DND-41 (cell line): ENCODE measurements at places on chromosomes 4 and X.

GRCh38 chrX:18465051-18465450 is 39.6 kb downstream of the CDKL5 start:
- no peak for DNase-seq

- DNase-seq, result no peak
Measured at GRCh38 chr4:7822877-7823276, 116.8 kb downstream of the AFAP1 start.

DNA sequence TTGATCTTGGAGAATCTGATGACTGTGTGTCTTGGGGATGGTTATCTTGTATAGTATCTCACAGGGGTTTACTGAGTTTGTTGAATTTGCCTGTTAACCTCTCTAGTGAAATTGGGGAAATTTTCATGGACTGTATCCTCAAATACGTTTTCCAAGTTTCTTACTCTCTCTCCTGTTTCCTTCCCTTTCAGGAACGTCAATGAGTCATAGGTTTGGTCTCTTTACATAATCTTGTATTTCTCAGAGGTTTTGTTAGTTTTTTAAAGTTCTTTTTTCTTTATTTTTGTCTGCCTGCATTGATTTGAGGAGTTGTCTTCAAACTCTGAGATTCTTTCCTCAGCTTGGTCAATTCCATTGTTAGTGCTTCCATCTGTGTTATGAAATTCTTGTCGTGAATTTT is 227.7 kb upstream of the GPRIN3 start:
- no peak for DNase-seq

DNA sequence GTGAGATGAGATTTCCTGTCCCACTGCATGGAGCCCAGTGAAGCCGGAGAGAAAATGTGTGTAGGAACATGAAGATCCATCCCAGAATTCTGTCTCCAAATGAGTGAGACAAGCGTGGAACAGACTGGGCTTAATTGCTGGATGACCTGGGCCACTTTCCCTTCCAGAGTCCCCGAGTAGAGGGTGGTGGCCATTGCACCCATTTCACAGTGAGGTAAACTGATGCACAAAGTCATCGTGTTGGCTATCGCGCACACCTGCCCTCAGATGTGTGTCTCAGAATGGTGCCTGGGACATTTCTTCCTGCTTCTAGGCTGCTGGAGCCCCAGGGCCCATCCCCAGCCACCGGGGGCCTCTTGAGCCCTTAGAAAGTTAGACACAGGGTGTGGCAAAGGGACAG is 43.0 kb upstream of the PSAPL1 start:
- DNase-seq, result no peak

DNA sequence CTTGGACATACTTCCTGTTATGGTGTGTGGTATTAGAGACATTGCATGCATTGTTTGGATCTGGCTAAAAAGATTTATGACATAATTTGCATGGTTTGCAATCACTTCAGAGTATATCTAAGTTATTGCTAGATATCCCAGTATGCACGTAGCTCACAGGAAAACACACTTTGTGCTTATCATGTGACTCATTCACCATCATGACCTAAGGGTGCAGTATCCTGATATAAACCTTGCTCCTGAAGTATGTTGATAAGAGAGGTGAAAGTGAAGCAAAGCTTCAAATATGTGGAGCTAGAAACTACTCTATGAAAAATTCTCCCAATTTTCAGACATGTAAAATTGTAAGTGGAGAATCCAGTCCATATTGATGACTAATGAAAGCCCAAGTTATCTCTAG is 46.9 kb upstream of the GRXCR1 start:
- DNase-seq, result no peak

DNA sequence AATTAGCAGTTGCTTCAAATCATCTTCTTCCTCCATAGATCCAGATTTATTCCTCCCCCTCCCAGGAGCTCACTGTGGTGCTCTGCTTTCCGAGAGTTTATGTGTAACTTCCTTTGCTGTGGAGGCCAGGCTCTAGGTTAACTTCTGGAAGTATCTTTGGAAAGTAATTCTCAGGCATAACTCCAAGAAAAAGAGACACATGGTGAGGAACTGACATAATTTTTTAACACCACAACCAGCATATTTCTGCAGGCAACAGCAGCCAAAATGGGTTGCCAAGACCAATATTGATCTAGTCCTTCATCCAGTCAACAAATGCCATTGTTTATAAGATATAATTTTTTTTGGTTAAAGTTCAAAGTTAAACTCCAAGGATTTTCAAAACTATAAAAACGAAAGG is 114.5 kb upstream of the RBPJ start:
- DNase-seq, result no peak

DNA sequence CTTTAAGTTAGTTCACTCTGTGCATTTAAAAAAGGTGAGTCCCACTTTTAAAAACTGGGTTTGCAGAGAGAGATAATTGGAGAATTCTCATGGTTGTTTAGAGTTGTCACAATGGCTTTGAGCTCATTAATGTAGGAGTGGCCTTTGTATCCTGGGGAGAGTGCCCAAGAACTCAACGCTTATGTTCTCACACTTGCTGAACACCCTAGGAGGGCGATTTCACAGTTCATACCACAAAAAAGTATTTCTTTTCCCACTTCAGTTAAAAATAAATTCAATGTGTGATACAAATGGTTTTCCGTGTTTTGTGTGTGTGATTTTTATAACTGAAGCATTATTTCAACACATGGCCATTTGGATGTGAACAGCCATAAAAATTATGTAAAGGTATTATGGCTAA is 8.4 kb downstream of the EMCN start:
- DNase-seq, result no peak

GRCh38 chr4:172410363-172410762 is 597.2 kb downstream of the GALNTL6 start:
- DNase-seq, result no peak

GRCh38 chrX:53458082-53458481 is 23.9 kb upstream of the HSD17B10 start:
- no peak for DNase-seq

DNA sequence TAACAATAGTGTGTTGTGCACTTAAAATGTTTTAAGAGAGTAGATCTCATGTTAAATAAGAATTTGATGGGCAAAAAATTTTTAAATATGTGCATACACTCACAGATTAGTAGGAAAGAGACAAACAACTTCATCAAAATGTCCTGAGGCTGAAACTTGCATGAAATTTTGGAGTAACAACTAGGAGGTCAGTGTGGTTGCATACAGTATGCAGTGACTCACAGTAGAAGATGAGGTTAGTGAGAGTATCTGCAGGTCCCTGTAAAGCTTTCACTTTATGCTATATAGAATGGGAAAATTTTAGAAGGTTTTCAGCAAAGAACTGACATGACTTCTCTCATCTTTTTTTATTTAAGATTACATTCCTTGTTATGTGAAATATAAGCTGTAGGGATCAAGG is 453.1 kb upstream of the KLHL4 start:
- no peak for DNase-seq

DNA sequence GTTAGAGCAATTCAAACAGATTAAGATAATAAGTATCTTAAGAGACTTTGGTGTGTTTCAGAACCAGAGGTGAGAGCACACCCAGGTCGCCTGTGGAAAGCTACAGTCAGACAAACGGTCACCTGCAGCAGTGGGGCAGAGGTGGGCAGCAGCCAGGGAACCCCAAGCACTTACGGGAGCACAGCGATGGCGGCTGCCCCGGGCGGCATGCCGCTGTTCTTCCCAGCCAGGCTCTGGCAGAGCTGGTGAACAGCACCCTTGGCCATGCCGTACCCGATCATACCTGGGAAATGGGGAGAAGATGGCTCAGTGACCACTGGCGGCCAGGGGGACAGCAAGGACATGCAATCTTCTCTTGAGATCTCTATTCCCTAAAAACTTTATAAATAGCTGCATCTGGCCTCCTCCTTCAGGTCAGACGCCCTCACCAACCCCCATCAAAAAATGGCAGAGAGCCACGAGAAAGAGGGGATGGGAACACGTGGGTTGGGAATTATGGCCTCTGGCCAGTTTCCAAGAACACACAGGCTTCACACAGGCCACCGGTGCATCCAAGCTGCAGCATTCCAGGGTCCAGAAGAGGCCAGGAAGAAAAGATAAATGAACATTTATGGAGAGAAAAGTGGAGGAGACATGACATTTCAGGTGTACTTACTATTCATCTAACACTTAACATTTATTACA is 19.7 kb downstream of the QDPR start:
- DNase-seq, result no peak

DNA sequence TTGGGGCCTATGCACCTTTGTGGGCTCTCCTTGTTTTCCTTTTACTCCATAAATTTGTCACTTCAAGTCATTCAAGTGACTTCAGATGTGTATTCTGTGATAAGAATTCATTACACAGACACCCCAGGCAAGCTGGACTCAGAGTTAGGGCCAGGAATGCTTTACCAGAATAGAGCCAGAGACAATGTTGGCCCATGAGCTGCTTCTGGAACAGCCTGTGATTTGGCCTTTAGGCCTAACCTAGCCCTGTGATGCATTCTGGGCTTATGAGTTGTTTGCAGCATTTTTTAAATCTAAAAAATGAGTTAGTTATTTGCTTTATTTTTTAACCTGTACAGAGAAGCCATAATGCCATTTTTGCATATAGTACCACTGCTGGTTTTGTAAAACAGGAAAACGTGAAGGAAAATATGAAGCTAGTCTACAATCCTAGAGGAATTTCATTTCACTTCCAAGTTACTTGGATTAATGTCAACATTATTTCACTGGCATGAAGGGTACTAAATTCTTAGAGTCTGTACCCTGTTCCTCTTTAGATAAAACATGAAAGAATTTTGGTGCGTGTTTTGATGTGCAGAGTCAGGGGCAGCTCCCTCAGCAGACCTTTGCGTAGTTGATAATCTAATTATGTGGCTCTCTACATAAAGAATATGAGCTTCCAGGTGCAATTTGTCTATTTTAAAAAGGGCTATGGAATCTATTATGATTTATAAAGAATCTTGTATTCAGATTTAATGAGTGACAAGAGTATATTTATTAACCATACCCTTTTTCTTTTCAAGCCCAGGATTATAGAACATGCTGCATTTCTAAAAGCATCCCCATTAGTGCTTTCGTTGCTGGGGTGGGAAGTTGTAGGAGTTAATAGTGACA is 84.7 kb downstream of the ARHGAP10 start:
- no peak for DNase-seq

- no peak for DNase-seq
Measured at GRCh38 chr4:140707325-140707724, 48.9 kb downstream of the TBC1D9 start.

GRCh38 chr4:120771907-120772306 is 150.6 kb downstream of the PRDM5 start:
- DNase-seq, result no peak

- no peak for DNase-seq
Measured at GRCh38 chr4:89322671-89323070, 15.1 kb upstream of the GPRIN3 start.

GRCh38 chr4:155566354-155566753 is 100.3 kb upstream of the GUCY1A1 start:
- no peak for DNase-seq

DNA sequence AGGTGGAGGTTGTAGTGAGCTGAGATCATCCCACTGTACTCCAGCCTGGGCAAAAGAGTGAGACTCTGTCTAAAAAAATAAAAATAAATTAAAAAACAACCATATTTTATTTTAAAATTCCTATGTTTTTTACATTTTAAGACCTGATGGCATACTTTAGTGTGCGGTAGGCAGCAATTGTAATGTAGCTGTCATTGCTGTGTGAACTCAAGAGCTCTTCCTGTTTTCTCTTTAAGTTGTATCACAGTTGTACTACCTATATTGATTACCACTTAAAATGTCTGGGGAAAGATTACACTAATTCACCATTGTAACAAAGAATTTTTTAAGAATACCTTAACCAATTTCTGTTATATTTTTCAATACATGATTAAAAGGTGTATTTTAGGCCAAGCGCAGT is 27.3 kb downstream of the ABCE1 start:
- DNase-seq, result no peak

GRCh38 chr4:70808151-70808550 is 31.5 kb downstream of the GRSF1 start:
- DNase-seq, result no peak

DNA sequence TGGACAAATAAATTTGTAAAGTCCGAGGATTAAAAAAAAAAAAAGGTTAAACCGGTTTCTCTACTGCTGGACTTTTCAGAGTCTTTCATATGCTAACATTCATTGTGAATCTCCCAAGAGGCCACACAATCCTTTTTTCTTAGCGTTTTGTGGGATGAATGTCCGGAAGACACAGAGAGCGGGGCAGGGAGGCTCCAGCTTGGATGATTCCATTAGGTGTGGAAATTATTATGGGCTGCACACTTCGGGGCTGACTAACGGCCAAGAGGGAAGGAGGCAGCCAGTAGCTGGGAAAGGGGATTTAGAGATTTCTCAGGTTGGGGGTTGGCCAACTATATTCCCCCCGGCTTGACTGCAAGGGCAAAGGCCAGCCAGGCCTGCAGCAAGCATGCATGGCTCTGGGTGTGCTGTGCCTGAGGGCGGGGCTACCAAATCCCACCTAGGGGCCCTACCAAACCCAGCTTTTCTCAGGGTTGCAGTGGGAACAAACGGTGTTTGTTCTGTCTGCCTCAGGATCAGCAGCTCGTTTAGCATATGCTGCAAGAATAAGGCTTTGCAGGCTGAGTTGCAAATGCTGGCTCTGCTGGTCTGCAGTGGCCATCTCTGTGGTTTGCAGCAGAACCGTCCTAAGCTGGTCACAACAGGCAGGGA is 28.6 kb downstream of the NYX start:
- no peak for DNase-seq

DNA sequence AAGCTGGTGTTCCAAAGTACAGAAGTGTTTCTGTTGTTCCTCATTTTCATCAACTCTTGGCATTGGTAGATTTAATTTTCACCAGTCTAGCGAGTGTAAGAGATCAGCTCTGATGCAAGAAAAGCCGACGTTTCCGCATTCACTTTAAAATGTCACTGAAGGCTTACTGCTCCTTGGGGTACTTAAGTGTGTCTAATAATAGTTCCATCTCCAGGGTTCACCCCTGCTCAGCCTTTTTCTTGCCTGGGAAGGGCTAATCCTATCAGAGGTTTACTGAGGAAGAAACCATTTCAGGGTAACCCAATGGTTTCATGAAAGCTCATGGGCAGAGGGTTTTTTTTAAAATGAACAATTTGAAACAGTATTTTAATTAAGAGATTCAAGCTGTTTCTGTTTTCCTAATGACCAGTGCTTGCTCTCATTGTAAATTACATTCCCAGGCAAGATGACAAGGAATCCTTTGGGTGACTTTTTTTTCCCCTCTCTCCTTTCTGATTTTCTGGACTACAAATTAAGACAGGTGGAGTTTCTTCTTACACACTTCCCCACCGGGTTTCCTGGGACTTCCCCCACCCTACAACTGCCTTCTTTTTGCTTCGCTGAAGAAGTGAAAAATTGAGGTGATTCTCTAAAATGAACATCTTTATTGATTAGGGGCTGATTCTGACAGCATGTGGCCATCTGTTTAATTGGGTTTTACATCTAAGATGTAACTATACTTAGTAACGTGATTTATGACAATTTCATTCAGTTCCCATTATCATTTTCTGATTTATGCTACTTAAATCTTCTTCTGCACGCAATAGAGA is 78.7 kb upstream of the CBLL2 start:
- DNase-seq, result no peak

GRCh38 chr4:110780538-110780937 is 157.7 kb upstream of the PITX2 start:
- no peak for DNase-seq
